ENCODE measurements at places on chromosomes 7 and 10.

DNA sequence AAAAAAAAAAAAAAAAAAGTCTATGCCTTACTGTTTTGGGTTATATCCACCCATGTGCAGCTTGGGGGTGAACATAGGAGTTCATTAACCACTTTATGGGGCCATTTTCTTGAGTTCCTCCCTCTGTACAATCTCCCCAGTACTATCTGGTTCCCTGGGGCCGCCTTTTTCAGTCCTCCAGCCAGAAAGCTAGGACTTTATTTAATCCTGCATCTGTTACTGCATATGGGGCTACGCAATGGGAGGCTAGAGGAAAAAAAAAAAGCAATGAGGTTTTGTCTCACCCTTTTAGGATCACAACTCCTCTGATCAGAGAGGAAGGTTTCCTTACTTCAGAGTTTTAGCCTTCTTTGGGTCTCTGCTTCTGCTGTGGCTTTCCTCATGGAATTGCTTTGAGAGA, 51.0 kb downstream of the BTRC start:
- DNase-seq, result no peak

- no peak for DNase-seq
Measured at GRCh38 chr7:104017001-104017400, 27.5 kb upstream of the RELN start.

GRCh38 chr7:81503771-81504170, 266.1 kb downstream of the HGF start:
- no peak for DNase-seq

- no peak for DNase-seq
Measured at GRCh38 chr7:25552998-25553397, 324.7 kb upstream of the NPVF start.

GRCh38 chr7:46679671-46680070, 758.6 kb upstream of the IGFBP3 start:
- DNase-seq, result no peak

- DNase-seq, result no peak
Measured at GRCh38 chr7:84112771-84113170, 81.8 kb downstream of the SEMA3A start.

DNA sequence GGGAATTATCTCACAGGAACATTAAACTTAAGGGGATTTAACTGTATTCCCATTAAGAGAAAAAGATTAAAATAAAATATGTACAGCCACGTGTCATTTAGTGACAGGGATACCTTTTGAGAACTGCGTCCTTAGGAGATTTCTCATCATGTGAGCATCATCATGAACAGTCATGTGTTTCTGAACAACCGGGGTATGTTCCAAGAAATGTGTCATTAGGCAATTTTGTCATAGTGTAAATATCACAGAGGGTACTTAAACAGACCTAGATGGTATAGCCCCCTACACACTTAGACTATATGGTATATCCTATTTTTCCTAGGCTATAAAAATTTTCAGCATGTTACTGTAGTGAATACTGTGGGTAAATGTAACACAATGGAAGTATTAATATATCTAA, 840.3 kb downstream of the CNTNAP2 start:
- DNase-seq, result no peak

- DNase-seq, result no peak
Measured at GRCh38 chr10:122303271-122304053, 32.4 kb downstream of the BTBD16 start.

- DNase-seq, result peak; percentile 57
Measured at GRCh38 chr7:149714910-149715471, 58.4 kb downstream of the ZNF467 start.

GRCh38 chr10:106957823-106958588, 206.5 kb downstream of the SORCS1 start:
- no peak for DNase-seq

DNA sequence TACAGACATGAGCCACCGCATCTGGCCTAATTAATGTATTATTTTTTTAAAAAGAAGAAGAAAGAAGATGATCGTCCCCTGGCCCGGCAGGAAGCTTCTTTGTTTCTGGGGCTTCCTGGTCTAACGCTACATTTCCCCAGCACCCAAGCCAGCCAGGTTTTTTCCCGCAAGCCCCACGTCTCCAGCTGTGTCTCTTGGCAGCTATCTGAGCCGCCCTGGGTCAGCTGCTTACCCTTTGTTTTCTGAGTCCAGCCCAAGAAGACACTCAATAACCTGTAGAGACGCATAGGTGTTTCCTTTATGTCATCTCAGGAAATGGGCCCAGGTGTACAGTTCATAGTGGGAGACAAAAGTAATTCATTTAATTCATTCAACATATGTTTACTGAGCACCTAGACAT, 110.2 kb downstream of the MTPAP start:
- no peak for DNase-seq
